Gastrocnemius medialis (tissue), 4 donors: ENCODE measurements at places on chromosomes 7 and 10.

DNA sequence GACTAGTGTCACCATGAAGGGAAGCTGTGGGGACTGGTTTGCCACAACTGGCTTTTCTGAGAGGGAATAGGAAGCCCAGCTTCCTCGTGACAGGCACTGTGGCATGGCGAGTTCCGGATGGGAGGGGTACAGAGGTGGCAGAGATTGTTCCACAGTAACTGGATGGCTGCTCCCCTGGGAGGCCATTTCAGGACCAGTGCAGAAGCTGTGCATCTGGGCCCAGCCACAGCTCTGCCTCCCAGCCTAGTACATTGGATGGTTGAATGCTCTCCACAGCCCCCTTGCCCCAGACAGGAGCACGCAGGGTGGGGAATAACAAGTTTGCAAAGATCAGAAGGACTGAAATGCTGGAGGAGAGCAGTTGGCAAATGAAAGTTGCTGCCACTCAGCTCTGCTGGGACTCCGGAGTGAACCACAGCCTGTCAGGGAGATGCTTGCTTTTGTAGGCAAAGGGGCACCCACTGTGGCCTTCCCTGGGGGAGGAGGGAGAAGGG is 51.8 kb downstream of the GSDME start:
- no peak for DNase-seq

DNA sequence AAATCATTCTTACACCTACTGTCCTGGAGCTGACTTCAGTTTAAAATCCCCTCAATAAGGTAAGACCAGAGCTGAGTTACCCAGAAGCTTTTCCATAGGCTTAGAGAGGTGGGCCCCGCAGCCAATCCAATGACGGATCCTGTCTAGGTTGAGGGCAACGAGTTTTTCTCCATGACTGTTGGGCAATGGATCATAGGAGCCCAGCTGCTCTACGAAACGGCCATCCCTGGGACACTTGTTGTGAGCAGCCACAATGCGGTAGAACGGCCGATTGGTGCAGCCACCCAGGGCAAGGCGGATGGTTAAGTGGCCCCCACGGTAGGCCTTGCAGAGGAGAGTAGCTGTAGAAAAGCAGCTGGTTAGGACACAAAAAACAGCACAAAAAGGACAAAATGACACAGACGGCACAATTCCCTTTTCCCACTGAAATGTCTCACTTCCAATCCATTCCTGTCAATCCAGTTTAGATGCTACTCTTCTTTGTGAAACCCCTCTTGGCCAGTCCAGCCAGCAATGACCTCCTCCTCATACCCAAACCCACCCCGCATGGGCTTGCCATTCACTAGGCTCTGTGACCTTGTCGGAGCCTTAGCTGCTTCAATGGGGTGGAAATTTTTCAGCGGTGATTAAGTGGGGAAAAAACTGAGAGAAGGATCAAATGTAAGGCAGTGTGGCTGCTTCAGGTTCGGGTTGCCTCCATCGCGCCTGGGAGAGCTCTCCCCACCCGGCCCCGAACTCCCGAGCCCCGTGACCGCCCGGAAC is 580 bp downstream of the MRPS16 start:
- peak; percentile 25 for DNase-seq

- no peak for DNase-seq
Observed at GRCh38 chr10:69733791-69734261, 67.9 kb upstream of the COL13A1 start.

DNA sequence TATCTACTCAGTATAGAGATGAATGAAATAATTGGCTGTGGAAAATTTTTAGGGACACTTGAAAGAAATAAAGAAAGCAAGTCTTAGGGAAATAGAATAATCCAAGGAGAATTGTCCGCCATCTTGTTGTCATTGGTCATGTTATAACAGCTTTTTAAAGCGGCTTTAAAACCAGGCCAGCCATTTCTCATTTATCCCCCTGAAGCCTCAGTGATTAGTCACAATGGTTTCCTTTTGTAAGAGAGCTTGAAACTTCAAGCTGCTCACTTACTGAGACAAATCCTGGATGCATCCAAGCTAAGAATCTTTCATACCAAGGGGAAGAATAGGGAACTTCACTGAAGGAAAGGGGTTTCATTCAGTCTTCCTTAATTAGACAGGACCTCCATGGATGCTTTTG is 67.9 kb downstream of the SGCE start:
- DNase-seq = no peak

DNA sequence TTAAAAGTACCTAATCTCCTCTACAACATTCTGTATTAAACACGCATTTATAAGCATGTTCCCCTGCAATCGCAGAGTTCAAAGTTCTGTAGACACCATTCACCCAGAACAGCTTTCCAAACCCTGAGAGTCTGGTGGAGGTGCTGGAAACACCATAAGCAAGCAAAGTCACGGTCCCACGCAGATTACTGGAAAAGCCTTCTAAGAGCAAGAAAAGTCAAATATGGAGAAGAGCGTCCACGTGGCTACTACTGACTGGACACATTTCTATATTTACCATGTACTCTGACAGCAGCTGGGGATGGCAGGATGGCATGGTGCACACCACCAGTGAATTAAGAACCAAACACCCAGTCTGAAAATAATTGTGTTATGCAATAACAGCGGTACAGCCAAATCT is 97.7 kb downstream of the PARD3 start:
- no peak for DNase-seq

DNA sequence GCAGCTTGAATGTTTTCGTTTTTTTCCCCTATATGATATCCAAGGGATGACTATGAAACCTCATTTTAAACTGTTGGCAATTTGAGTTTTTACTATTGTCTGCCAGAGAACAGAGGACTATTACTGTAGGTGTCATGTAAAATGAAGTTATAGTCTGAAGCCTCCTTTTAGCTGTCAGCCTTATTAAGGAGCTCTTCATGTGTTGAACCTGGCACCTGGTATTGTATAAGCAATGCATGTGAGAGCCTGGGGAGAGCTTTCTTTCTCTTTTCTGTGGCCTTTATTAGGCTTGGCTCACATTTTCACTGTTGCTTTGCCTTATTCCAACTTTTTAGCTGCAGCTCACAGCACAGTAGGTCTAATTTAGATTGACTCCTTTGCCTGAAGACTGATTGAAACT is 119.1 kb upstream of the FOXP2 start:
- no peak for DNase-seq

- no peak for DNase-seq
Observed at GRCh38 chr10:47020471-47020870, 109.2 kb downstream of the PTPN20 start.

GRCh38 chr7:131400681-131401176 is 73.1 kb downstream of the MKLN1 start:
- no peak for DNase-seq

DNA sequence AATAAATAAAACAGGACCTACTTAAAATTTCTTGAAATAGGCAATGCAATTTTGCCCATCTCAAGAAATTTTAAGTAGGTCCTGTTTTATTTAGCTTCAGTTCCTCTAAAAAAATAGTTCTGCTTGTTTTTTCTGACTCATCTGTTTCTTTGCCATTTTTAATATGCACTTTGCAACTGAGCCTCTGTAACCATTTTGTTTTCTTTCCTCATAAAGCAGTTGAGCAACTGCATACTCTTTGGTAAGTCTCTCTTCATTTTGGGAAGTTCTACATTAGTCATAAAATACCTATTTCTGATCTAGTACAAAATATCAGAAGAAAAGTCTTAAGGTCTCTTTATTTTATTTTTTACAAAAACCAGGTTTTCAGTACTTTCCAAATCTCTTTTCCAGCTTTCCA is 18.0 kb downstream of the TAS2R40 start:
- DNase-seq = no peak

GRCh38 chr7:75991531-75992082 is 2.8 kb downstream of the TMEM120A start:
- DNase-seq = no peak

DNA sequence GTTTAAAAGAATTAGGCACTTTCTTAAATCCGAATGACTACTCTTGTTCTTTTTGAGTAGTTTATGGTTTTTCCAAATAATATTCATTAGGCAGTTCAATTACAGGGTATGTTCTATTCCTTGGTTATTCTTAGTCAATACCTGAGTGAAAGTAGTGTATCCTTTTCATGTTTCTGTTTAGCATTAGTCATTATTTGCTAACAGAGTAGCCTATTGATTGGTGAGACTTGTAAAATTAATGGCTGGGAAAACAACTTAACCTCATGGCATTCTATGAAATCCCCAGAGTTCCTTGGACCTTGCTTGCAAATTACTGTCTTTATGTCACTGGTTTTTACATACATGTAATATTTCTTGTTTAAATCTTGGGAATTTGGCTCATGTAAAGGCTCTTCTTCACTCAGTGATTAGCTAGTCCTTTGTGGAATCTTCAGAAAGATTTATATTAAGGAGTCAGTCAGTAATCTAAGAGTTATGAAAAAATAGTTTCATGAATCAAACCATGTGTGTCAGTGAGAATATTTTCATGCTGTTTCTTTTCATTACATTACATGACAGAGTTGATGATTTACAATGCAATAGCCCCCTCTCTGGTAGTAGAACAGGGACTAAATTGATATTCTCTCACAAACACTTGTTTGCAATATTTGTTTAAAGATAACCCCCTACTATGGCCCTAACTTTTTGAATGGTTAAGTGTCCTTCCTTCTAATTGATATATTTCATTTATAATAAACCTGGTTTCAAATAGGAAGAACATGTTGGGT is 81.5 kb upstream of the LRRTM3 start:
- DNase-seq = no peak

- no peak for DNase-seq
Observed at GRCh38 chr10:27285093-27285492, 44.5 kb upstream of the ACBD5 start.

DNA sequence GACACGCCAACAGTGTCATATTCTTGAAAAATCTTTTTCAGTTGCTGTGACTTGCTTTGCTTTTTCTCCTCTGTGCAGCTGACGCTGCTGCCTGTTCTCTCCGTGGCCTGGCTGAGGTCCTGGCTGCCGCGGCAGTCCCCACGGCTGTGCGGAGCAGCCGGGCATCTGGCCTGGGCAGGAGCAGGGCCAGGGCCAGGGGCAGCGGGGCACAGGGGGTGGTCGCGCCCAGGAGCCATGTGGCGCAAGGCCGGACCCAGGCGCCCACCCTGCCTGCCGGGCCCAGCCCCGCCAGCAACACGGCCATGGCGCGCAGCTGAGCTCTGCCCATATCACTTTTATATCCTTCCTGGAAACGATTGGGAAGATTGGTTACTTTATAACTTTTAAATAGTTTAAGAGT is 109.4 kb upstream of the ACBD5 start:
- no peak for DNase-seq

GRCh38 chr7:23254051-23254681 is 7.6 kb downstream of the GPNMB start:
- DNase-seq = no peak

DNA sequence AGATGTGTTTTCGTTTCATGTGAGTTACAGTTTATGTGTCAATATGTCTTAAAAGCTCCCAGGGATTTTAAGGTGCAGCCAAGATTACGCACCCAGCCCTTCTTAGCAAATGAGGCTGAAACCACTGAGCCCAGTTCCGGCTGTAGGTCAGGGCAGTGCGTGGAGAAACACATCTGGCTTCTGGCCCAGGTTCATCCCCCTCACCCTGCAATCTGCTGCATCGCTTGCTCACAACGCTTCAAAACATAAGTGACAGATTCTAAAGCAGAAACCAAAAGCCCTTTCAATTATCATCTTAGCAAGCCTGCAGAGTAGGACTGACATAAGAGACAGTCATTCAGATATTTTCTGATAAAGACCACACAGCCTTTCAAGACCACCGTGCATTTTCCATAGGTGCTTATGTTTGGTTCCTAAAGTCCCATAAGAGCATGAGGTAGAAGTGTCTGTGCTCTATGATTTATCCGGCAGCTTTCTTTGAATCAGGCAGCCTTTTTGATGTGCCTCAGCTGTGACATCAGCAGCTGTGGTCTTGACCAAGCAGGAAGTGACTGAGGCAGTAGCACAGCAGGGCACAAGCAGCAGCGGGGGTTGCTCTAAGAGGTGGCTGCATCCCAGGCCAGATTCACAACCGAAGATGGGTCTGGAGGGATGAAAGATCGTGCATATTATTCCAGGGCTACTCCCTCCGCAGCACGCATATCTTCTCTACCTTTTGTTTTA is 72.1 kb upstream of the LYZL2 start:
- DNase-seq = peak; percentile 18

GRCh38 chr10:131908151-131908550 is 7.3 kb downstream of the PPP2R2D start:
- DNase-seq = no peak

- DNase-seq = no peak
Observed at GRCh38 chr10:14489522-14490177, 158.9 kb upstream of the FRMD4A start.

DNA sequence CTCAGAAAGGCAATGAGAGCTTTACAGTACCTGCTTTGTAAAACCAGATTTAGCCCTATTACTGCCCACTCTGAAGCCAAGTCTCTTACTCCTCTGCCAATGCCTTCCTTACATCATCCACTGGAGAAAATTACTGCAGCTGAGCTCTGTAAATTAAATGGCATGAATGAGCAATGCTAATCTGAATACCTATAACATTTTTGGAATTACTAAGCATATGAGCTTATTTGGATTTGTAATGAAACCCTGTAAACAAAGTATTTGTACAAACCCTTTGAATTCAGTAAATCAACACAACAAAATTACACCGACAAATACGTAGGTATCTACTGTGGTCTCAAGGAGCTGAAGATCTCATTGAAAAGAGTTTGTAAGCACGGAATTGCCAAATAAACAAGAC is 12.1 kb upstream of the CCNY start:
- DNase-seq = no peak

DNA sequence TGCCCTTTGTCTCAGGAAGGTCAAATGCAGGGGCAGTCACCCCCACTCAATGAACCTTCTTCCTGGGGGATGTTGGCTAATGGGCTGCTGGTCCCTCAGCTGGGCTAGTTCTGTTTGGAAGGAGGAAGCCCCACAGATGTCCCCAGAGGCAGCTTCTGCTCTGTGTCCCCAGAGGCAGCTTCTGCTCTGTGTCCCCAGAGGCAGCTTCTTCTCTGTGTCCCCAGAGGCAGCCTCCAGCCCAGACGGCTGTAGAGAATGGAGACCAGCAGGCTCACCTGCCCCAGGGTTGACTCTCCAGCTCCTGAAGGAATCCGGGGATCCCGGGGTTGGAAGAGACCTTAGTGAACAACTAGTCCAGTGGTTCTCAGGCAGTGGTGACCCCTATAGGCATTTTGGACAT is 62.5 kb upstream of the LEP start:
- DNase-seq = no peak

GRCh38 chr7:117837841-117838240 is 35.4 kb downstream of the CTTNBP2 start:
- DNase-seq = no peak

- no peak for DNase-seq
Observed at GRCh38 chr10:104638861-104639589, 2.1 kb upstream of the SORCS3 start.

DNA sequence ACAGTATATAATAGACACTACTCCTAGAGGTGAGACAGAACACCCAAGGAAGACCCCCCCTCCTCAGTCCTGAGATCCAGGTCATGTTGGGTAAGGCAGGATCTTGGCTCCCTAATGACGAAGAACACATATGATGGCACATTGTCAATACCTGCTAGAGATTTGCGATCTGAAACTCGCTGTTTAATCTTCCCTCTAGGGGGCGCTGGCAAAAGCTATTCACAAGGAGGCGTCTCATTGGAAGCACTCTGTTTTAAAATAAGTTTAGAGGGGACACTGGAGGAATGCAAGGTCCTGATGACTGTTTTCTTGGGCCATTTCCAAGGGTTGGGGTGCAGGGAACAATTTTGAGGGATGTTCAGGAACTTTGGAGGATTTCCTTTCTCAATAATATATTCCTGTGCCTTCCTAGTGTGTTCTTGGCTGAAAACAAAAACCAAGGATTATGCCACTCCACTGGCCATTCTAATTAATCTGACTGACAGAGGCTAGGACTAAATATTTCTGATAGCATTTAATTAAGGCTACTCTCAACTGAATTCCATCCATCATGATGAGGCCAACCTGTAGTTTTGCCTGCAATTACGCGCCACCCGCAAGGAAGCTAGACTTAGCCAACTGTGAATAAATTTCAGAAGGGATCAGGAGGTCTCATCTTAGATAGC is 1013.8 kb upstream of the MBL2 start:
- no peak for DNase-seq
